ENCODE measurements at places on chromosomes 5 and 9.

DNA sequence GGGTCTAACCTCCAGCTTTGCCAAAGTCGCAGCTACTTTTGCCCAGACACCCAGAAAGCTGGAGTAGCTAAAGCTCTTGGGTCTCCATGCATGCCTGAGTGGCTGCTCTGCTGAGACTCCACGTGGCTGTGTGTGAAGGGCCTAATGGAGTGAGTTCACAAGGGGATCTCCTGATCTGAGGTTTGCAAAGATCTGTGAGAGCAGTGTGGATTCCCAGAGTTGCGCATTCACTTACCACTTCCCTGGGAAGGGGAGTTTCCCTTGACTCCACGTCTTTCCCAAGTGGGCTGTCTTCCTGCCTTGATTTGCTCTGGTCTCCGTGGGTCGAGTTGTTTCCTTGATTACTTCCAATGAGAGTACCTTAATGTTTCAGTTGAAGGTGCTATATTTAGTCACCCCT is 17.6 kb upstream of the CDKN2B start:
- DNase-seq = no peak

- DNase-seq = peak; percentile 33
Measured at GRCh38 chr9:3181049-3181953, 337.4 kb upstream of the PUM3 start.

DNA sequence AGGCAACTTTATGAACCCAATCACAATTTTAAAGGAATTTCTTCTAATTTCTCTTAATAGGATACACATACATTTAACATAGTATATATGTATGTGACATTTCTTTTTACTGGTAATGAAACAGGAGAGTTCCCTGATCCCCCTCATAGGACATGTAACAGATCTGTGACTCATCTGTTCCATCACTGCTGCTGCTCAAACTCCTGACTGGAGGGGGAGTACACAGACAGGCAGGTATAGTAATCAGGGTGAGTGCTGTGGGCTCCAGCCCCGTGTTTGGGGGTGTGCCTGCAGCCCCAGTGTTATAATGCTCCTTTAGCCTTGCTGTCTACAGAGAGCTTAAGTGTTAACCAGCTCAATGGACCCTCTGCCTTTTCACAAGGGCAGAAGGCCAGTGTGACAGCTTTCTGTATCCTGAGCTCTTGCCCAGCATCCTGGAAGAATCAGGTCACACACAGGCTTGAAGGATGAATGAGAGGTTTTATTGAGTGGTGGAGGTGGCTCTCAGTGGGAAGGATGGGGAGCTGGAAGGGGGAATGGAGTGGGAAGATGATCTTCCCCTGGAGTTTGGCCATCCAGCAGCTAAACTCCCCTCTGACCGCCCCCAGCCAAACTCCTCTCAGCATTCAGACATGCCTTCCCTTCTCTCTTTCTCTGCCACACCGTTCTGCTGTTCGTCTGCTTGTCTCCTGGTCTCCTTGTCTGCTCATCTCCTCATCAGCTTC is 161.3 kb downstream of the ZNF608 start:
- no peak for DNase-seq

DNA sequence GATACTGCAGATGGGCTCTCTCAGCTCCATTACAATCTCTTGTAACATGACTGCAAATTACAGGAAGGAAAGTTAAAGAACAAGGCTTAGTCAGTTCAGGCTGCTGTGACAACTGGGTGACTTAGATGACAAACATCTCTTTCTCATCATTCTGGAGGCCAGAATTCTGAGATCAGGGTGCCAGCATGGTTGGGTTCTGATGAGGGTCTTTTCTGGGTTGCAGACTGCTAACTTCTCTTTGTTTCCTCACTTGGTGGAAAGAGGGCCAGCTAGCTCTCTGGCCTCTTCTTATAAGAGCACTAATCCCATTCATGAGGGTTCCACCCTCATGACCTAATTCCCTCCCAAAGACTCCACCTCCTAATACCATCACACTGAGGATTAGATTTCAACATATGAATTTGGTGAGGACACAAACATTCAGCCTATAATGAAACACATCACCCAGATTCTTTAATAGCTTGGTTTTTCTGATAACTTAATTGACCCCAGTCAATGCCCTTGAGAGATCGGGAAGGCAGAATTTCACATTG is 73.6 kb upstream of the MAMDC2 start:
- DNase-seq = no peak

- no peak for DNase-seq
Measured at GRCh38 chr9:3261484-3261883, 264.3 kb downstream of the RFX3 start.

- no peak for DNase-seq
Measured at GRCh38 chr9:19998153-19998552, 209.3 kb upstream of the SLC24A2 start.

- peak; percentile 65 for DNase-seq
Measured at GRCh38 chr5:143573568-143574170, 170.2 kb upstream of the NR3C1 start.

GRCh38 chr9:92718086-92719001 is 46.3 kb downstream of the BICD2 start:
- DNase-seq = no peak
